ENCODE measurements at places on chromosomes 5 and 9.

DNA sequence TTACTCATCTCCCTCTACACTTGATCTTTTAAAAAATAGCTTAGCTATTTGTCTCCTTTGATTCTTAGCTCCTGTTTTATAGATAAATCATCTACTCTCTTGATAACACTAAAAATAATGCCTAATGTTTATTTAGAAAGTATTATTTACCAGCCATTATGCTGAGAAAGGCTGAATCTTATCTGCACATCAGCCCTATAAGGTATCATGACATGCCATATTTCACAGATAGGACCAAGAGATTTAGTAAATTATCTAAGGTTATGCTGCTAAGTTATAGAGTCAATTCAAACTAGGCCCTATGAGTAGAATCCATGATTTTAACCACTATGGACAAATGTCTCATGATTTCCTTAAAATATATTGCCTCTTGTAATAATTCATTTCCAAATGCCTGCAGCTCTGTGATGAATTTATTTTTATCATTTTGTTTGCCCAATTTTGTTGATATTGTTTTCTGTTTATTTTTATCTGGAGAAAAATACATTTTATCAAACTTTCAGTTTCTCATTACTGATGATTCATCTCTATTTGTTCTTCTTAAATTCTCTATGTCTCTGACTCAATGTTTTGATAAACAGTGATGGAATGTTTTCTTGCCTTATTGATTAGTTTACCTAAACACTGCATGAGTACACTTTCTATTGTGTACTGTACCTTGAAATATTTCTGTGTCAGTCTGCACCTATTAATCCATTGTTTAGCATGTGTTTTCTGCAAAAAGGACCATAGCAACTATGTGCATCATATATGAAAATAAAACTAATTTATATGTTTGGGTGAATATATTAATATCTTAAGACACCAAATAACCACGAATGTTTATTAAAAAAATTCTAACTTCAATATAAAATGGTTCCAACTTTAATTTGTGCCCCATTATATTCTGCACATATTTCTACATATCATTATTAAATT is 300.8 kb downstream of the CDH9 start:
- no peak for DNase-seq

DNA sequence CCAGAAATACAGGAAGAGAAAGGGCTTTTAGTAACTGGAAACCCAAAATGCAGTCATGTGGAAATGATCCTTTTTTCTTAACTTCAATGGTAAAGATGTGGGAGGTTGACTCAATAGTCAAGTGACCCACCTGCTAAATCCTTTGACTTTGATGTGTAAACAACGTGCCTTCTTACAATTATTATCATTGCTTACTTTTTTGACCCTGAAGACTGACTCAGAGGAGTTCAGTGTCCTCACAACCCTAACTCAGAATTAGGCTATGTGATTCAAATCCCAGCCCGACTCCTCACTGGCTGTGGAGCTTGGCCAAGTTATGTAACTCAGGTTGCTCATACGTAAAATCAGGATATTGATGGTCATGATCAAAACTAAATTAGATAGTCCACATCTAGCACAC is 27.9 kb downstream of the ANXA1 start:
- no peak for DNase-seq

GRCh38 chr9:82132024-82132423 is 143.5 kb downstream of the SPATA31D1 start:
- DNase-seq, result no peak

- no peak for DNase-seq
These were observed 59.8 kb downstream of the IRF1 start for GRCh38 chr5:132430746-132431145.

DNA sequence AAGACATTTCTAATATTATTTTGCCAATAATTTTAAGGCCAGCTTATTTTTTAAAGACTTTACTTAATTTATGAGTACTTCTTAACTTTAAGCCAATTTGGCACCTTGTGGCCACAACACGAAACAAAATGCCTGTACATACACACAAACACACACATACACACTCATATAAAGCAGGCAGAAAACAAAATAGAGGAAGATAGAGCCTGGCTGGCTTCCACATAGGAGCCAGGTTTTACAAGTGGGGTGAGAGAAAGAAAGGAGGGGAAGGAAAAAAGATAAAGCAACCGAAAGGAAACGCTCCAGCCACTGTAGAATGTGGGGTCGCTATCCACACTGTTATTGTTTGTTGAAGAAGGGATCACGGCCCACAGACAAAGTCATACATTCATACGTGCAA is 10.4 kb downstream of the GMCL2 start:
- no peak for DNase-seq

GRCh38 chr5:135830876-135831275 is 3.6 kb upstream of the SLC25A48 start:
- DNase-seq, result no peak

DNA sequence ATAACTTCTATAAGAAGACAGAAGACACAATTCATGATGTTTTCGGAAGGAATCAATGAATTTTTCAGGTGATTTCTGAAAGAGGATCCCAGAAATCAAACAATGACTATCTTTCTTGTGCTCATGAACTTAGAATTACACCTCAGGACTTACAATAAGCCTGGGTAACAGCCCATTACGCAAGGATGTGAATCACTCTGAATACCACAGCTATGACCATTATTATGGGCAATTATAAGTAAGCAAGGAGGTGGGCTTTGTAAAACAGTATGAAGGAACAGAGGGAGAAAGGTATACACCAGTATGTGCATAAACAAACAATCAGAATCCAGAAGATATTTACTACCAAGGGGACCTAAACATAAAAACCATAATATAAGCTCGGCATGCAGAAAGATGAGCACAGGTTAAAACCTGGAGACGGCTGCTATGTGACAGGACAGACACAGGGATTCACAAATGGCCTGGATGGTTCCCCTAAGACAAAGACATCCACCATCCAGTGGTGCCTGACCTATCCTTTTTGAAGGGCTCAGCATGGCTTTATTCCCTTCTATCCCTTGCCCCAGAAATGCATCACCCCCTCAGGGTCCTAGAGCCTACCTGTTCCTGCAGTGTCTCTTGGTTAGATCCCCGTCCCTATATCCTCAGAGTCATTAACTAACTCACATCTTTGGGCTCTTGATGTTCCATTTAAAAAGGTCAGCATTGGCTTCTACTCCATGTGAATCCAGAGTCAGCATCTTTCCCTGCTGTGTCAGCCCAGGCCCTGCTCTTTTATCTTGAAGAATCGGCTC is 21.8 kb upstream of the PPP2CA start:
- DNase-seq, result no peak

GRCh38 chr9:98572796-98573195 is 135.9 kb downstream of the GABBR2 start:
- DNase-seq, result no peak

- DNase-seq, result no peak
These were observed 37.5 kb upstream of the IQGAP2 start for GRCh38 chr5:76365561-76365960.

GRCh38 chr5:150672237-150672883 is 11.3 kb downstream of the MYOZ3 start:
- no peak for DNase-seq

GRCh38 chr5:109645707-109646192 is 44.0 kb upstream of the MAN2A1 start:
- no peak for DNase-seq

DNA sequence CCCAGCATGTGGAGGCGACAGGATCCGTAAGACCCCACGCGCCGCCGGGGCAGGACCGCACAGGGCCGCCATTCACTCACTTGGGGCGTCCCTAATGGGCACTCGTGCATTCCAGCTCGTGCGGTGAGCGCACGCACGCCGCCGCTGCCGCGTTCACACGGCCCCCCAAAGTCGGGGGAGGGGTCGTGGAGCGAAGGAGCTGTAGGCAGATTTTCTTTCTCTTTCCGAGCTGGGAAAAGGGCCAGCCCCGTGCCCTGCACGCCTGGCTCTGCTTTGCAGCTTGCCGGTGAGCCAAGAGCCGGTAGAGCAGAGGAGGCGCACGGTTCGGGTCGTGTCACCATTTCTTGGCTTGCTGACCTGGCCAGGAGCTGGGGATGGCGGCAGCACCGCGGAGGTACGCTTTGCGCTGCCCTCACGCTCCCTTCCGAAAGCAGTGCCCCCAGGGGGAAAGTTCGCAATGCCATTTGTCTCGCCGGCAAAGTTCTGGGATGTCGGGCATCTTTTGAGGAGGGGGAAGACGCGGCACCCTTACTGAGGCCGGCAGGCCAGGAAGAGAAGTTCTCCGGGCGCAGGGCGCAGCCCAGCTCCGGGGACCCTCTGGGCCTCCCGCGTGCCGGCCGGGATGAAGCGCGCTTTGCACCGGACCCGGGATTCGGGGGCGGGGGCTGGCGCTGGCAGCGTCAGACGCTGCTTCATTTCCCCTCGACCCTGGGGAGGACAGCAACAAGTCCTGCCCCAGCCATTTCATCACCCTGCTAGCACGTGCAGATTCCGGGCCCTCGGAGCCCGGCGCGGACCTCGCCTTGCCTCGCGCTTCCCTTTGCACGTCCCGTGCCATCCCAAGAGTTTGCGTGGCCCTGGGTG is 898 bp downstream of the STC2 start:
- no peak for DNase-seq

GRCh38 chr5:73256012-73256411 is 83.0 kb downstream of the TMEM174 start:
- no peak for DNase-seq

- DNase-seq, result no peak
These were observed 5.6 kb downstream of the NR4A3 start for GRCh38 chr9:99827244-99827643.

GRCh38 chr9:16143947-16144890 is 591.4 kb downstream of the CCDC171 start:
- DNase-seq, result no peak

DNA sequence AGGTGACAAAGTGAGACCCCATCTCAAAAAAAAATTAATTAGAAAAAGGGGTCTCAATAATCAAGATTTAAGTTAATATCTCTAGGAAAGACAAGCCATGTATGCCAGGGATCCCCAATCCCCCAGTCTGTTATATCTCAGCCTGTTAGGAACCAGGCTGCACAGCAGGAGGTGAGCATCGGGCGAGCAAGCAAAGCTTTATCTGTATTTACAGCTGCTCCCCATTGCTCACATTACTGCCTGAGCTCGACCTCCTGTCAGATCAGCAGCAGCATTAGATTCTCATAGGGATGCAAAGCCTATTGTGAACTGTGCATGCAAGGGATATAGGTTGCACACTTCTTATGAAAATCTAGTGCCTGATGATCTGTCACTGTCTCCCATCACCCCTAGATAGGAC is 116.8 kb downstream of the TARS1 start:
- no peak for DNase-seq

GRCh38 chr5:53482717-53483638 is 2.5 kb downstream of the FST start:
- no peak for DNase-seq

DNA sequence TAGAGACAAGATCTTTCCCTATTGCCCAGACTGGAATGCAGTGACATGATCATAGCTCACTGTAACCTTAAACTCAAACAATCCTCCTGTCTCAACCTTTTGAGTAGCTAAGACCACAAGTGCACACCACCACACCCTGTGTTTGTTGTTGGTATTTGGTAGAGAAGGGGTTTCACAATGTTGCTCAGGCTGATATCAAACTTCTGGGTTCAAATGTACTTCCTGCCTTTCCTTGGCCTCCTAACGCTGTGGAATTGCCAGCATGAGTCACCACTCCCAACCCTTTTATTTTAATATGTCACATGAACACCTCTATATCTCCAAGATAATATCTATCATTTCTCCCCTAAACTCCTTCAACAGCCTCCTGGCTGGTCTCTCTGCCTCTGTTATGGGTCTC is 719.0 kb downstream of the PTPRD start:
- no peak for DNase-seq

- DNase-seq, result no peak
These were observed 16.2 kb downstream of the DRD1 start for GRCh38 chr5:175427762-175428161.

GRCh38 chr5:57698802-57699201 is 216.2 kb upstream of the ACTBL2 start:
- no peak for DNase-seq

DNA sequence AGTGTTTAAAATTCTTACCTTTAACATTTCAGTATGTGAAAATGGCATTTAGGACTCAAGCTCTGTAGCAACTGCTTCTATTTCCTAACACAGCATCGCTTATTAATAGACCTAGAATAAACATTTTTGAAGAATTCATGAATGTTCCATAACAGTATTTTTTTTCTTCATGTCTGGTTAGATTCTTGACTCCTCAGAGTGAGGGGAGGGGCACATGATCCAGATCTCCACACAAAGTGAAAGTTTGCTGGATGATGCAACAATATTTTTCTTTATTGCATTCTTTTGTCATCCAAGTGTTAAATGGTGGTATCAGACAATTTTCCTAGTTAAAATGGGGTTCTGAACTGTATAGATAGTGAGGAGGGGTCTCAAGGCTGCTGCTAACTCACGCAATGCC is 130.8 kb upstream of the MAN2A1 start:
- DNase-seq, result no peak

- no peak for DNase-seq
These were observed 14.9 kb downstream of the EFNA5 start for GRCh38 chr5:107655831-107656230.

DNA sequence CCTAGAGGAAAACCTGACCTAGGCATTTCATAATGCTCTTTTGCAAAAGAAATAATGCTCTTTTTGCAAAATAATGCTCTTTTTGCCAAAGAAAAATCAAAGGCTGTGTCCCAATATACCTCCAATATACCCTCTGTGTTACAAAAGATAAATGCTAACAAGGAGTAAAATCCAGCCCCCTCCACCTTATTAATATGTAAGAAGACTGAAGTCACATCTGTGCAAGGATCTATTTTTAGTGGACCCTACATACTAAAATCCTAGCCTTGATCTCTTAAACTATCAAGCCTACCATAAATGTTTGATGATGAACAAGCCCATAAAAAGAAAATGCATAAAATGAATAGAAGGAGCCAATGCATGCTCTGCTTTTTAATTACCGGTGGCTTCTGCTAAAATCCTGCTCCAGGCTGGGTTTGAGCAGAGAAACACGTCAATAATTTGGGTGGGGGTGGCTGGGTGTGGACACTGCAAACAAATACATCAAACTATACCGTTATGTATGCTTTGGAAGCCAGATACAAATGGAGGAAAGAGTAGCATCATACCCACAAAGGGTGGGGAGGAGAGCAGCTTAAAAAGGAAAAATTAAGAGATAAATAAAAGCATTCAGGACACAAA is 131.6 kb downstream of the SEMA6A start:
- no peak for DNase-seq

DNA sequence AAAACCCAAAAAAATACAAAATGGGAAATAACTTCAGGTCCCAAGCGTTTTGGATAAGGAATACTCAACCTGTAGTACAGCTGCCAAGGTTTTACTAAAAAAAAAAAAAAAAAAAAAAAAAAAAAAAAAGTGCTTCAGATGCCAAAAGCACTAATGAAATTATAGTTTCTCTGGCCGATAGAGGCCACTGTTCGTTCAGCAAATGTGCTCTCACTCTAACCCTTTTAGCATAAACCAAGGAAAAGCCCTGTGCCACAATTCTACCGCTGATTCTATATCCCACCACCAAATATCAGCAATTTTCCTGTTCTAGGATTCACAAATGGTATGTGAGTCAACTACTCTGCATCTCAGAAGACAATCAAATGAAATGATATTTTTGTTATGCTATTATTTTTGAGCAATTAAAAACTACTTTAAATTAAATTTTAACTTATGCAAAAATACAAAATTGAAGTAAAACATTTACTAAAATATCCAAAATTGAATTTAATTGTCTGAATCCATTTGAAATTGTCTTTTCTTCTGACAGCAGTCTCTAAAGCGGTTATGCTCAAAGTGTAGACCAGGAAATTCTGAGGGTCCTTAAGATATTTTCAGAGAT is 79.8 kb downstream of the RICTOR start:
- DNase-seq, result no peak

All from stimulated activated CD4-positive, alpha-beta T cell treated with anti-CD3 and anti-CD28 coated beads, TNF-alpha, amount 100 ng/mL, for 4 hours (primary cell).